CD4-positive, CD25-positive, alpha-beta regulatory T cell (primary cell): ENCODE measurements at places on chromosomes 4 and X. TPM values are rescaled to one million over a fixed set of nuclear protein-coding genes. Genes with fewer than 3 reads are reported as not detected.
A peak's percentile ranks its signal among the peaks of the same experiment; 100 is the strongest.

GRCh38 chrX:150058728-150059127 is 120.4 kb upstream of the EOLA2 start:
- DNase-seq, result no peak

DNA sequence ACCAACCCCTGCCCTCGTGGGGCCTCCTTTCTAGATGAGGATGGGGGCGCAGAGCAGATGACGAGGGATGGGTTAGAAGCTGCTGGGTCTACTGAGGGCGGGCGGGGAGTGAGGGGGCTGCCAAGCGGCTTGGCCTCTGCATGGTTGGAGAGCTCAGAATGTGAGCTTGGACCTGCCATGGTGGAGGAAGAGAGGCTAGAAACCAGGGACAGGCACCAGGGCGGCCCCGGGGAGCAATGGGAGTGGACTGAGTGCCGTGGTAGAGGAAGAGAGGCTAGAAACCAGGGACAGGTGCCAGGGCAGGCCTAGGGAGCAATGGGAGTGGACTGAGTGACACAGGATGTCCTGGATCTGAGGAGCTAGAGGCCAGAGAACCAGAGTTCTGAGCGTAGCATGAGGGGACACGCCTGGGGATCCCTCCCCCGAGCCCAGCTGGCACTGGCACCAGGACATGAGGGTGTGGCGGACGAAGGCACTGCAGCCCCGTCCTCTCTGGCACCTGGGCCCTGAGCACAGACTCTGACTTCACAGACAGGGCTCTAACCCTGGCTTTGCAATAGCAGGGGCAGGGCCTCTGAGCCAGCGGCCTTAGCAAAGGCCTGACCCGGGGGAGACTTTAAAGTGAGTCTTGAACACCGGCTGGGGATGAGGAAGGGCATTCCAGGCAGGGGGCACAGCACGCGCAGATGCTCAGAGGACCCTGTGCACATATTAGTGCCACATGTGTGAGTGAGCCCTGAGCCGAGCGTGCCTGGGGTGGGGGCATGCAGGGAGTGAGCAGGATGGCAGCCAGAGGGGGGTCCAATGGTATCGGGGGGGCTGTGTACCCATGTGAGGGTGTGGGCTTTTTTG is 214.0 kb upstream of the PSAPL1 start:
- no peak for DNase-seq

DNA sequence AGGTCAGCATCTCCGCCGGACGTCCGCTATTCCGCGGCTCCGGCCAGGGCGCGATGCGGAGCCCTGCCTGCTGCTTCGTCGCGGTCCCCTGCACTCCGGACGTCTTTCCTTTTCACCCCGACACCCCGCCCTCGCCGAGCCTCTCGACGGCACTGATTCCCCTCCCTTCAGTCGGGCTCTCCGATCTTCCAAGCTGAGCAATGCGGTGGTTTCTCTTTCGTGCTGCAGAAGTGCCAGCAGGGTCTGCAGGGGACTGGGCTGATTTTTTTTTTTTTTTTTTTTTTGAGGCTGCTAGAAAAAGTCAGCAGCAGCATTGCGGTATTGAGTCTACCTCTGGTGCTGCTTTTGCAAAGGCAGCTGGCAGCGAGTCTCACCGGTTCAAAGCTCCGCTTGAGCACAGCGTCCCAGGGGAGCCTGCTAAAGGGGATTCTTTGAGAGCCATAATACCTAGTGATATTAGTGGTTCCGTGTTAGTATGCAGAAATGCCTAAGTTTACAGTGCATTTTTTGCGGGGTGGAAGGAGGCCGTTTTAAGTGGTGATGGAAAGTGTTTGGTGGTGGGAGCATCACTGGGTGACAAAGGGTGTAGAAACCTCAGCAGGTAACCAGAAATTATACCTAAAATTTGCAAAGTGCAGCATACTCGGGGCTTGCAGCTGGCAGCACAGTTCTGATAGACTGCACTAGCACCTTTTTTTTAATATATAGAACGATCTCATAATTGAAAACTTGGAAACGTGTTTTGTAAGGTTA is 969 bp downstream of the STIM2 start:
- peak; percentile 84 for DNase-seq

The GABRG1 gene
- total RNA-seq, result not detected

The TRIML2 gene
- not detected for total RNA-seq
